T-helper 1 cell (primary cell): ENCODE measurements at places on chromosomes 5 and 9.

DNA sequence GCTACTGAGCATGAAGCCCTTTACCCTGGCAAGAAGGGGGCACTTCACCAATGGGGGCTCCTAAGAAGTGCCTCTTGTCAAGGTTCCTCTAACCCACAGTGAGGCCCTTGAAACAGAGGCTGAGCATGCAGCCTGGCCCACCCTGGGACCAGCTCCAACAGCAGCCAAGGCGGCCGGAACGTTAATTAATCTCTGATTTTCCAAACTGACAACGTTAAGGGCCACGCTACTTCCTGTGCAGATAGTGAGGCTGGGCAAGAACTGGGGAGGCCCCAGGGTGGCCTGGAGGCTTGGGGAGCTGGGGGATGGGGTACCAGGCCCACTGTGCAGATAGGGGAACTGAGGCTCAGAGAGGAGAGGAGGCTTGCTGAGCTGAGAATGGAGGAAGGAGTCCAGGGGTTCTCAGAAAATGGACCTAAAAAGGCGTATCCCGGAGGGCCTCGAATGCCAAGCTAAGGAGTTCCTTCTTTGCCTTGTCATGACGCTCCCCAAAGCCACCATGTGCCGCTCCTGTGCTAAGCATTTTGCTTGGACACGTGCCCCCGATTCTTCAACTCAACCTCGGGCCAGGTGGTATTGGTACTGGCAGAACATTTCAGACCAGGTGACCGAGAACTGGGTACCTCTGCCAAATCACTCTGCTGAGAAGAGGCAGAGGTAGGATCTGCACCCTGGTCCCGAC, 72.0 kb upstream of the STXBP1 start:
- DNase-seq, result no peak

- DNase-seq, result no peak
These were observed 87.4 kb downstream of the TLE1 start for GRCh38 chr9:81601639-81602623.

DNA sequence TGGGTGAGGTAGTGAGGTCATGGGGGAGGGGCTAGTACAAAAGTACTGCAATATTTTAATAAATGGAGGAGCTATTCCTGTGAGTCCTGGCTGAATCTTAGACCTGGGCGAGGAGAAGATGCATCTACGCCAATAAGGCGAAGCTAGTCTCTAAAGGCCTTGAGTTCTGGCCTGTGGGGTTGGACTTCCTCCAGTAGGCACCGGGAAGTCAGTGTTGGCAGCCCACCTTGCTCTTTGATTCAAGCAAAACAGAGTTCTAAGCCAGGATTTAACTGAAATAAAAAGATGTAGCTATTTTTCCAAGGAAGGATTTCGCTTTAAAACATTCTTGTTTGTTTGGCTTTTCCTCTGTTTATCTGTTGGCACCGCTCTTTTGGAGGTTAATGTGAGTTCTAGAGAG, 244.6 kb downstream of the KIF4B start:
- DNase-seq, result no peak

GRCh38 chr5:180077594-180078284, 6.2 kb upstream of the RNF130 start:
- no peak for DNase-seq

DNA sequence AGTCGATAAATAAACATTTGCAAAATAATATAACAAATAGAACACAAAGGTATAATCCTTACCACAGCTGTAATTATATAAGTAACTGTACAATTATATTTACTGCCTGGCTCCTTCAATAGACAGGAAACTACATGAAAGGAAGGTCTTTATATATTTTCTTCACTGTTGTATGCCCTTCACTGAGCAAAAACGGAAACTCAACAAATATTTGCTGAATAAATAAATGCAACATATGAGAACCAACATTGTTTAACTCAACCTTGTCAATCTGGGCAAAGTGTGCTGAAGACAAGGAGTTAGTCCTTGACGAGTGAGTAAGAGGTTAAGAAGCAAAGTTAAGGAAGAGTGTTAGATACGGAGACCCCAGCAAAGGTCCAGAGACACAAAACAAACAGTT, 22.6 kb downstream of the PSMD5 start:
- DNase-seq, result no peak

DNA sequence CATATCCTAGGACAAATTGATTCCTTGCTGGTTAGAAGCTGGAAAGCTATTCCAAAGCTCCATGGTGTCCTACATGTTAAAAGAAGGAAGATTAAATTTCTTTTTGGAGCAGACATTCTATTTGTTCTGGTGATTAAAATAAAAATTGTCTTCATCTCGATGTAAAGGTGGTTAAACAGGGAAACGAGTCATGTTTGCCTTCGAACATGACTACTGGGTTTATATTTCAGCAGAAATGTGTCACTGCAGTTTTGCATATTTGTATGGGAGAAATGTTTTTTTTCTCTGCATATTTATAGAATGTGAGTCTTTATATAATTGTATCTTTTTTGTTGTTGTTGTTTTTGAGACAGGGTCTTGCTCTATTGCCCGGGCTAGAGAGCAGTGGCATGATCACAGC, 36.4 kb downstream of the ADAMTS12 start:
- no peak for DNase-seq

DNA sequence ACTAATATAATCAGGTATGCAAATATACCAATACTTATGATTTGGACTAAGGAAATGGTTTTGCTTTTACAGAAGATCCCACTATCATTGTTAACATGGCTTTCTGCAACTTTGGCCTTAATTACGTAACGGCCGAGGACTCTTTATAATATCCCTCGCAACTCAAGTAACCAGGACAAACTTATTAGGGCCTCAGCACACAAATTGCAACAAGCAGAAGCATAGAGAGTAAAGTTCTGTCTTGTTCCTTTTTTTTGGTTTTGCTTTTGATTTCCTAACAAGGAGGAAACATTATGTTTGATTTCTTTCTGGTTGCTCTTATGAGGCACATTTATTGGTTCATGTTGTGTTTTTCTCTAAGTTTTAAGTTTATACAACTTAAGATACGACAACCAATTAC, 60.4 kb downstream of the RORB start:
- no peak for DNase-seq

GRCh38 chr9:129635099-129636065, 6.6 kb downstream of the ASB6 start:
- no peak for DNase-seq

DNA sequence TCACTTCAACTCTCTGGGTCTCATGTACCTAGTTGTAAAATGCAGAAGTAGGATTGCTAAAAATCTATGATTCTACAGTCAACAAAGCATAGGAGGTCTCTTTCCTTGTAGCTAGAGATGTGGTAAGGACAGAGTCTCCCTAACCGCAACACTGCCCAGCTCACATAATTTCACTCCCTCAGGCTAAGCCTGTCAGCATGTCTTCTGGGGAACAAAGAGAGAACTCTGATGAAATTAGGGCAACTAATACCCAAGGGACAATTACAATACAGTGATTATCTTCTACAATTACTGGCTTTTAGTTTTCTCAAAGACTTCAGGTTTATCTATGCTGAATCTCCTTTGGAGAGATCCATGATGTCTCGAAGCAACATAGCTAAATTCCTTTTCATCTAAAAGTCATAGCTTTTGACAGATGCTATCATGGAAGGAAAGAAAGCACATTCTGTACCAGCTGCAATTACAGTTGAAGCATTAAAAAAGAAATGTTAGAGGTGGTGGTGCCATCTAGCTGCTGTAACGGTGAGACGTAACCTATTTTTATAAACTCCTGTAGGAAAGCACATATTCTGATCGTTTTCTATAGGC, 141.1 kb upstream of the TARS1 start:
- no peak for DNase-seq

DNA sequence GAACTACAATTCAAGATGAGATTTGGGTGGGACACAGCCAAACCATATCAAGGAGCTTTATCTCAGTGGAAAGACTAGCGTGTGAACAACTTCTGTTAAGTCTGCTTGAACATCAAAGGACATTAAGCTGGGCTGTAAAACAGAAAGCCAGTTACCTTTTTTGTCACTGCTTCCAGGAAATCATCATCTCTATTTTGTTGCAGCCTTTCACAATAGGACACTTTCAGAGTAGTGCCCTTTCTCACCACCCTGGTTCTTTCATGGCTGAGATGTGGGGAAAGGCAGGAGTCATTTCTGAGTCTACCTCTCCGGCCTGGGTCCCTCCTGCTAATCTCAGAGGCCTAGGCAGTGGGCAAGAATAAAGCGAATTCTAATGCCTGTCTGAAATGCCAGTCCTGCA, 96.2 kb upstream of the PPP1R2B start:
- no peak for DNase-seq
